ENCODE measurements at places on chromosomes 7 and 10.

GRCh38 chr7:77887567-77887966, 89.0 kb downstream of the PHTF2 start:
- DNase-seq, result no peak

DNA sequence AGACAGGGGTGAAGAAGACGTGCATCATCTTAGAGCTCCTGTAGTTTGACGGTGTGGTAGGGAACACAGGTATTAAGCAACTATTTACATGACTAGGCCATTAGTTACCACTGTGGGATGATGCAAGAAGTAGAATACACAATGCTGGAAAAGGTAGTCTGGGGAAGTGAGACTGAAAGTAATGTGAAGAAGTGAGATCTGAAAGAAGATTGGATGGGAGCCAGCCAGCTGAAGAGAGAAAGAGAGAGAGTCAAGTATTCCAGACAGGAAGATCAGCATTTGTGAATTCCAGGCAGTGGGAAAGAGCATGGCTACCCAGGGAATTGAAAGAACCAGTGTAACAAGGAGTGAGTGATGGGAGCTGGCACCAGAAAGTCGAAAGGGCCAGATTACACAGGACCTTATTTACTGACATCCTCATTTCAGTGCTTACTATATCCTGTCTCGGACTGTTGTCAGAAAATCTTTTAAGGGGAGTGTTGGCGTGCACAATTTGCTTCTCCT, 4.0 kb upstream of the CFAP58 start:
- no peak for DNase-seq

GRCh38 chr10:101052285-101052684, 9.5 kb upstream of the KAZALD1 start:
- no peak for DNase-seq

DNA sequence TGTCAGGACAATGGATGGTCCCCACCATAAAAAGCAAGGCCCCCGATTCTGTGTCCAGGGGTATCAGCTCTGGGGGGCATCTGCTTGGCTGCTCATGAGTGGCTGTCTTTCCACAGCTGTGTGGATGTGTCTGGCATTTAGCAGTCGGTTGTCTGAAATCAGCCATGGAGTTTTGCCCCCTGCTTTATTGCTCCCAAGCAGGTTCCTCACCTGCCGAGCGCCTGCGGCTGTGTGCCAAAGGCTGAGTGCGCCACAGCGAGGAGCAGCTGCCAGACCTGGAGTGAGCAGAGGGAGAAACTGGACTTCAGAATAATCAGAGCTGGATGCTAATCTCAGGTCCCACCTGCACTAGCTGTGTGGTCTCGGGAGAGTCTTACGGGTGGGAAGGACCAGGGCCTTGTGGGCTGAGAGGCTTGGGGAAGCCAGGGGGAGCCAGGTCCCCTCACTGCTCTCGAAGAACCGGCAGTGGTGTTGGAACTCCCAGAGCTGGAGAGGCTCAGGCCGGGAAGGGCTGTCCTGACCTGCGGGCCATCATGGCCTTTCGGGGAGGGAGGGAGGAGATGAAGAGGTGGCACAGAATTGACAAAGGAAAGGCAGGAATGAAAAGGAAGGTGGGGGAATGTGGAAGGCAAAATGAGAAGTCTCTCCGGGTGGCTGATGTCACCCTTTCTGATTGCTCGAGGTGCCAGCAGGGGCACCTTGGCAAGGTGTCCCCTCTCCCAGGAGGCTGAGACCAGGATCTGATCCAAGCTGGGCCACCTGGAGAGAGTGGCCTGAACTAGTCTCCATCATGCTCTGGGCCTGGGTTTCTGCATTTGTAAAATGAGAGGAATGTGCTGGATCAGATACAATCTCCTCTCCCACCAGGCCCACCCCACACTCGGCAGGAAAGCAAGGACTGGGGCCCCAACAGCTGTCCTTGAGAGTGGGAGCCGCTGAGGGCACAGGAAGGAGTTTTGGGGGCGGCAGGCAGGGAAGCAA, 30.2 kb upstream of the LEP start:
- DNase-seq, result no peak

GRCh38 chr10:71860243-71861029, 9.4 kb upstream of the PSAP start:
- no peak for DNase-seq

GRCh38 chr7:50306494-50307367, 2.2 kb downstream of the IKZF1 start:
- DNase-seq, result no peak

GRCh38 chr10:34816501-34817002, 1.5 kb upstream of the PARD3 start:
- DNase-seq, result no peak

GRCh38 chr7:32887395-32887794, 4.2 kb downstream of the KBTBD2 start:
- DNase-seq, result no peak

DNA sequence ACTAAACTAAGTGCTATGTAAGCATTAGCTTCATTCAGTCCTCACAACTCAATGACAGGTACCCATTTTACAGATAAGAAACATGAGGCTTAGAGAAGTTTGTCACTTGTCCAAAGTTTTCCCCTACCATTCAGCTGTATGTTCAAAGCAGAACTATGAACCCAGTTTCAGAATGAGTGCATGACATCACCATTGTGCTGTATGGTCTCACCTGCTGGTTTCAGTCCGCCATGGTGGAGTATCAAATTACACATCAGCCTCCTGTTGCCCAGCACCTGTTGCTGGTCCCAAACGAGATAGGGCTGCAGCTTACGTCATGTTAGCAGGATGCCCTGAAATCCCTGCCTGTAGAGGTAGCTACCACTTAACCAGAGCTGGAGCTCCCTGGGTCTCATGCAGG, 95.0 kb downstream of the DYNC1I1 start:
- peak; percentile 37 for DNase-seq

- peak; percentile 57 for DNase-seq
These were observed 2.5 kb downstream of the TRIM8 start for GRCh38 chr10:102646610-102647442.

DNA sequence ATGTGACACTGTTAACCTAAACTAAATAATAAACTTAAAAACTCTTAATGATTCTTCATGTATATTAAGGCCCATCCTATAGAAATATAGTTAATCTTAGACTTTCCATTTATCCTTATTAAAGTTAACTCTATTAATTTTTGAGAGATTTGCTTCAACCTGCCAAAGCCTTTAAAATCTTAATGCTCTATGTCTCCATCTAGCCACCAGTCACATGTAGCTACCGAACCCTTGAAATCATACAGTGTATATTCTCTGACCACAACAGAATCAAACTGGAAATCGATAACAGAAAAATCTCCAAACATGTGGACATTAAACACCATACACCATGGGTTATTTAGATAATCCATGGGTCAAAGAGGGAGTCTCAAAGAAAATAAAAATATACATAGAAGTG, 51.9 kb downstream of the ASZ1 start:
- no peak for DNase-seq

DNA sequence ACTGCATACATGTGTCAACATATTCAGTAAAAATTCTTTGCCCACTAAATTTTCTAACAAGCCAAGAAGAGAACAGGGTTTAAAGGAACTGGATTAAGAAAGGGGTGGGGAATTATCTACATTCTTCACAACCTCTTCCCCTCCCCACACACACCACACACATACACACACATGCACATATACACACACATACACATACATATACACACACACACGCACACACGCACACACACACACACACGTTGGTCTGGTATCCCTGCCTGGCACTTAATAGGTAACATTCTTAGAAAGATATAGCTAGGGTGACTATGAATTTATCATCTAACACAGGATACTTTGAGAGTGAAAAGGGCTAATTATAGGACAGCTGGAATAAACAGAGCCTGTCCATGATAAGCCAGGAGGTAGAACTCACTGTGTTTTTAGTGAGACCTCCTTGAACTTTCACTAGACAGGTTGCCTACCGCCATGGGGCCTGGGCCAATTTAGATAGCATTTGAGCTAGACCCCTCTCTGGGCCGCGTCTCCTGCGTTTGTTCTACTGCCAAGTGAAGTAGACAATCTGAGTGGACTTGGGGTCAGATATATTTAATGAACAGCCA, 33.1 kb upstream of the EPC1 start:
- DNase-seq, result no peak

Data from NCI-H526 (cell line).